ENCODE measurements at places on chromosomes 7 and 10.
A peak's percentile ranks its signal among the peaks of the same experiment; 100 is the strongest.

DNA sequence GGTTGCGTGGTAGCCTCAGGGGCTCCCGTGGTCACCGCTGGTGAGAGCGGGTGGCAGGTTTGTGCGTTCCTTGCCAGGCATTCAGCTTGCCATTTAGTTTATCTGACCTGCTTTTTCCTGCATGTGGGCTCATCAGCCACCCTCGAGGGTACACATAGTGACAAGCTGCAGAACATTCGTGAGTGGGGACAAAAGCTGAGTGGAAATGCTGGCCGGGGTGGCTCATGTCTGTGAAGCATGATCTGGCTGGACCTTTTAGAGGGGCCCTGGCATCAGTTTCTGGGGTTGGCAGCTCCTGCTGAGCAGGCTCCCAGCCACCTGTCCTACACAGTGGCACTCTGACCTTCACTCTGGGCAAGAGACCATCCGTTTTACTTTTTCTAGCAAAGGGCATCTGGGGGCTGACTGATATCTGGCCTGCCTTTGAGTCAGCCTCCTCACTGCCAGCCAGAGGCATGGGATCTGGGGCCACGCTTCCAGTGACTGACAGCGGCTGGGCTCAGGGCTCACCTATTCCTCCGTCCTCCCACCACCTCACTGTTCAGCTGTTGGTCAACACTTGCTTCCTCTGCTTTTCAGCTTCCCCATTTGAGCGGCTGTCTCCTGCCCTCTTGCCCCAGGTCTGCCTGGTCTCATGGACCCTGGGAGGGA, 75.0 kb downstream of the LANCL2 start:
- DNase-seq = peak; percentile 18

GRCh38 chr10:122154545-122155366, 116.3 kb upstream of the BTBD16 start:
- no peak for DNase-seq

GRCh38 chr10:6135039-6135438, 46.2 kb downstream of the RBM17 start:
- DNase-seq = no peak

DNA sequence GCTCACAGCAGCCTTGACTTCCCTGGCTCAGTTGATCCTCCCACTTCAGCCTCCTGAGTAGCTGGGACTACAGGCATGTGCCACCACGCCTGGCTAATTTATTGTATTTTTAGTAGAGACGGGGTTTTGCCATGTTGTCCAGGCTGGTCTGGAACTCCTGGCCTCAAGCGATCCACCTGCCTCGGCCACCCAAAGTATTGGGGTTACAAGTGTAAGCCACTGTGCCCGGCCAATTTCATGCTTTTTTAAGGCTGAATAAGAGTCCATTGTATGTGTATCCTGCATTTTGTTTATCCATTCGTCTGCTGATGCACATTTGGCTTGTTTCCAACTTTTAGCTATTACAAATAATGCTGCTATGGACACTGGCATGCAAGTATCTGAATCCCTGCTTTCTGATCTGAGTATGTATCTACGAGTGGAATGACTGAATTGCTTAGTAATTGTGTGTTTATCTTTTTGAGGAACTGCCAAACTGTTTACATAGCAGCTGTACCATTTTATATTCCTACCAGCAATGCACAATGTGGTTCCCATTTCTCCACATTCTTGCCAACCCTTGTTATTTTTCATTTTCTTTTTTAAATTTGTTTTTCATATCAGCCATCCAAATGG, 37.3 kb upstream of the TPST1 start:
- DNase-seq = peak; percentile 31

GRCh38 chr7:84362360-84362759, 167.8 kb upstream of the SEMA3A start:
- DNase-seq = no peak

GRCh38 chr10:109899356-109900331, 23.7 kb downstream of the XPNPEP1 start:
- DNase-seq = no peak

DNA sequence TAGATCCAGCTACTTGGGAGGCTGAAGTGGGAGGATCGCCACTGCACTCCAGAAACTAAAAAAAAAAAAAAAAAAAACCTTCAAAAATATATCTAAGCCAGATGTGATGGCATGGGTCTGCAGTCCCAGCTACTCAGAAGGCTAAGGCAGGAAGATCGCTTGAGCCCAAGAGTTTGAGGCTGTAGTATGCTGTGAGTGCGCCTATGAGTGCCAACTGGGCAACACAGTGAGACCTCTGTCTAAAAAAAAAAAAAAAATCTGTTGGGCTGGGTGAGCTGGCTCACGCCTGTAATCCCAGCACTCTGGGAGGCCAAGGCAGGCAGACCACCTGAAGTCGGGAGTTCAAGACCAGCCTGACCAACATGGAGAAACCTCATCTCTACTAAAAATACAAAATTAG, 2.8 kb upstream of the CHCHD1 start:
- no peak for DNase-seq

GRCh38 chr10:79491143-79491835, 21.0 kb upstream of the EIF5AL1 start:
- DNase-seq = no peak

DNA sequence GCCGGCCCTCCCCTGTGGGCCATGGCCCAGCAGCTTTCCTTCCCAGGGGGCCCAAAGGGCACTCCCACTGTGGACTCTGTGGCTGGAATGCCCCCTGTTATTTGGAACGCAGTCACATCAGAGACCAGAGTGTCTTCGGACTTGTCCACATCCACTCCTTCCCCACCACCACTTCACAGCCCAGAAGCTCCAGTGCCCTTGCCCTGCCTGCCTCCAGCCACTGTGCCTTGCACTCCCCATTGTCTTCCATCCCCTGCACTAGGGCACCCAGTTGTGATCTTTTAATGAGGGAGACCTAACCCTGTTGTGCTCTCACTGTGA, 19.4 kb downstream of the INSIG1 start:
- DNase-seq = no peak

All from SHP77 treated with DMSO at 0.1 percent for 48 hours (cell line).